H9 (cell line): ENCODE measurements at places on chromosomes 5 and 9. TPM values are rescaled to one million over a fixed set of nuclear protein-coding genes. Genes with fewer than 3 reads are reported as not detected.

Gene HINT2
- 30.9 and 35.9 TPM in 2 replicates for total RNA-seq

Gene HRH2
- 3.3 and 3.6 TPM in 2 replicates for total RNA-seq

Gene PHF24
- 0.24 and 0.68 TPM in 2 replicates for total RNA-seq

Gene FOXD4L5
- 0.13 TPM in 1 of 2 replicates, not detected in the other for total RNA-seq

Gene STK32A
- 0.99 and 1.3 TPM in 2 replicates for total RNA-seq

Gene FGF10
- 0.15 TPM in 1 of 2 replicates, not detected in the other for total RNA-seq

Gene AIF1L
- 122 and 126 TPM in 2 replicates for total RNA-seq

Gene INSL4
- total RNA-seq = not detected in 2 replicates

Gene CCDC192
- 0.22 TPM in 1 of 2 replicates, not detected in the other for total RNA-seq

Gene NOL6
- total RNA-seq = 64.4 and 66.3 TPM in 2 replicates

Gene FBN2
- 8.1 and 8.3 TPM in 2 replicates for total RNA-seq

Gene RXFP3
- not detected in 2 replicates for total RNA-seq

Gene GARIN3
- total RNA-seq = not detected in 2 replicates

Gene SOHLH1
- total RNA-seq = not detected in 2 replicates
